Bone marrow (tissue), 2 donors: ENCODE measurements at places on chromosomes 2 and 18.

GRCh38 chr2:242063436-242063835 is 193.9 kb downstream of the RTP5 start:
- DNase-seq = no peak

- no peak for DNase-seq
Measured at GRCh38 chr2:89833780-89834117, 1142.3 kb downstream of the RPIA start.

GRCh38 chr2:23745726-23746105 is 181.2 kb downstream of the ATAD2B start:
- no peak for DNase-seq

DNA sequence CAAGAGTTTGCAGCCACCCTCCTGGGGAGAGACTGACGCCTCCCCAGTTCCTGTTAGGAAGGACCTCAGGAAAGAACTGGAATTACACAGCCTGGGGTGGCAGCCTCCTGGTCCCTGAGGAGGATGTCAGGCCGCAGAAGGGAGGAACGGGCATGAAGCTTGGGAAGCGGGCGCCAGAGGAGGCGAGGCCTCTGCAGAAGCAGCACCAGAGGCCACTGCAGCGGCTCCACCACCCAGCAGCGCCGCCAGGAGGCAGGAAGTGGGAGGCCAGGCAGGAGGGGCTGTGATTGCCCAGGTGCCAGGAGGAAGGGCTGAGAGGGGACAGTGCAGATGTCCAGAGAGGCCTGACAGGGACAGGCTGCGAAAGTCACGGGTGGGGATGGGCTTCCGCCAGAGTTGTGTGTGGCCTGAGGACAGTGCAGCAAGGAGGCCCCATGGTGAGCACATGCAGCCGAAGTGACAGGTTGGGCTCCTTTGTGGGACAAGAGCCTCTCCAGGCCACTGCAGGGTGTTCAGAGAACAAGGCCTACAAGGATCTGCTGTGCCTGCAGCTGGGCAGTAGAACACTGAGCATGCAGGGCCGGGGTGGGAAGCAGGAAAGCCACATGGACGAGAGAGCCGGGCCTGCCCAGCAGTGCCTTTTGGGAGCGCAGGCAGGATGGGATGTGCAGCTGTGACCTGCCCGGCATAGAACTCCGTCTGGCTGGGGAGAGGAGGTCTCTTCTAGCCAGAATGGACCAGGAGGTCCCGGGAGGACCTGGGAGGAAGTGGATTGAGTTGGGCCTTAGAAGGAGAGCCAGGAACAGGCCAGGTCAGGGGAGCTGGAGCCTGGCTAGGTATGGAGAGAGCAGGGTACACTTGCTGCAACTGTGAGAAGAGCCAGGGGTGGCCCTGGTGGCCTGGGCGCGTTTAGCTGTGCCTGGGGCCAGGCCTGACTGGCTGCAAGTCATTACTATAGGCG is 39.1 kb upstream of the ALPP start:
- DNase-seq = no peak

DNA sequence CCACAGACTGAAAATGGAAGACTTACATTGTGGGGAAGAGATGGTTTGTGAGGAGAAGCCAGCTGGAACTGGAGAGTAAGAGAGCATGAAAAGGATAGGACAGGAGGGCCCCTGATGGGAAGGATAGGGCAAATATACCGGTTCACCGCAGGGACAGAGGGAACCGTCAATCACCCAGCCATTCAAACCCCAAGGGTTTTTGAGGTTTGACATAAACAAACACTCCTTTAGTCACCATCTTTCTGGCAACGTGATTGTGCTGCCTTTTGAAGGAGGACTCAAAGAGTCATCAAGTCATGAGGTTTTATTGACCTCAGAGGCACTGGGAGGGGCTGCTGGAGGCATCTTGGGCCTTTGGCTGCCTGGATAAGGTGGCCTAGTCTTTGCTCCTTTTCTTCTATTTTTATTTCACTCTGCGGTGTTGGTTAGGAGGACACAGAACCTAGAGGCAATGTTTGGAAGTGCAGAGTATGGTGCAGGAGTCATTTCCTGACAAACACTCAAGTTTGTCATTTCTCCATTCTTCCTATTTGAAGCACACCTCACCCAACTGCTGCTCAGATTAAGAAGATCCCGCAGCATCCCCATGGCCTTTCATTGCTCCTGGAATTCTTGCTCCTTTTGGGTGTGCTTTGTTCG is 487.3 kb upstream of the SPRED2 start:
- DNase-seq = no peak

GRCh38 chr2:203973000-203973399 is 36.4 kb downstream of the ICOS start:
- no peak for DNase-seq

DNA sequence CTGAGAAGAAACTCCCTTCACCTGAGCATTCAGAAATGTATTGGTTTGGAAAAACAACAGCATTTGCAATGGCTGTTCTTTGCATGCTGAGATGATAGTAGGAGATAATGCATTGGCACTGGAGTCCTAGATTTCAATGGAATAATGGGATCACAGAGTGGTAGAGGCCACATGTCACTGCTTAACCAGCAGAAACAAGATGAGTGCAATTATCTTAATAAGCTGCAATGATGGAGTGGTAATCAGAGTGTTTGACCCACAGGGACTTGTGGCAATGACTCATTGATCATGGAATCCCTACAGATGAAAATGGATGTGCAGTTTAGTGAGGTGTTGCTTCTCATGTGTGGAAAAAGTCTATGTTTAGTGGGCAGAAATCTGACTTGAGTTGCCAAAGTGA is 218.8 kb upstream of the ZEB2 start:
- DNase-seq = no peak

GRCh38 chr18:45228796-45229388 is 386.4 kb upstream of the SLC14A2 start:
- DNase-seq = no peak

DNA sequence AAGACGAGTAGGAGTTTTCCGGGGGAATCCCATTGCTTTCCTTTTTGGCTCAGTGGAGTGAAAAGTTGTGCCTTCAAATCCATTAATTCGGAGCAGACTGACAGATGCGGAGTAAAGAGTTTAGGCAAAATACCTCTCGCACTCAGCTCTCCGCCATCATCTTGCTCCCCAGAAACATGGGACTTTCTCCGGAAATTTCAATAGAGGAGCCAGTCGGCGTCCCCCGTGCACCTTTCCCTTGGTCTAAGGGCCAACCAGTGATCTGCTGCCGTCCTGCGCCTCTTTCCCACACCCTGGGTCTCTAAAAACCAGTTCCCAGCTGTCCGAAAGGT is 318 bp downstream of the TYW5 start:
- DNase-seq = no peak

GRCh38 chr2:226657340-226658053 is 142.1 kb downstream of the IRS1 start:
- DNase-seq = no peak

DNA sequence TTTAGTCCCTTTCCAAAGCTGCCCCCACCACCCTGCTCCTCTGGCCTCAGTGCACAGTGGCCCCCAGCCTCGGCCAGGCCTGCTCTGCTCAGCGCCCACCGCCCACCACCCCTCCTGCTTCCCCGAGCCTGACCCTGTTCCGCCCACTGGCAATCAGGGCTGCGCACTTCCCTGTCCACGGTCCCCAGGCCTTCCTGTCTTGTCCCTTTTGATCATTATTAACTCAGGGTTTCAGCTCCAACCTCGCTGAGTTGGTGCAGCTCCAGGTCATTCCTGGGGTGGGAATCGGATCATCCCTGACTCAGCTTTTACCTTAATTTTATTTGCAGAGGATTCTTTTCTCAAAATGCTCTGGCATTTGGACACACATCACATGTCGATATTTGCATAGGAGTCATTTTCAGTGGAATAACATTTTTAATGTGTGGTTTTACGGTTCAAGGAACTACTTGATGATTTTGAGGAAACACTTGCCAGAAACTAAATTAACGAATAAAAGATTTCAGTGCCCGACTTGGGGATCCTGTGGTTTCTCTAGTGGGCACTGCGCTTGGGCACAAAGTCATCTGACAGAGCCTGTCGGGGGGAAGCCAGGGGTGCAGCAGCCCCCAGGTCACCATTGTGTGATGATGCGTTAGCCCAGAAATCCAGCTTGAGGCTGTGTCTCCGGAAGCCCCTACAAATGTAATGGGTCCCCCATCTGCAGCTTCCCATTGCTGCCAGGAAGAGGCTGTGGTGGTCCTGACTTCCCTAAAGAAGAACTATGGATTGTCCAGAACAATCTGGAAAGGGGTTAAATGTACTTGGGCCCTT is 1.0 kb upstream of the ESPNL start:
- DNase-seq = no peak

- DNase-seq = no peak
Measured at GRCh38 chr2:39954346-39954745, 175.3 kb upstream of the THUMPD2 start.

- DNase-seq = no peak
Measured at GRCh38 chr2:42032224-42032620, 15.6 kb upstream of the PKDCC start.

DNA sequence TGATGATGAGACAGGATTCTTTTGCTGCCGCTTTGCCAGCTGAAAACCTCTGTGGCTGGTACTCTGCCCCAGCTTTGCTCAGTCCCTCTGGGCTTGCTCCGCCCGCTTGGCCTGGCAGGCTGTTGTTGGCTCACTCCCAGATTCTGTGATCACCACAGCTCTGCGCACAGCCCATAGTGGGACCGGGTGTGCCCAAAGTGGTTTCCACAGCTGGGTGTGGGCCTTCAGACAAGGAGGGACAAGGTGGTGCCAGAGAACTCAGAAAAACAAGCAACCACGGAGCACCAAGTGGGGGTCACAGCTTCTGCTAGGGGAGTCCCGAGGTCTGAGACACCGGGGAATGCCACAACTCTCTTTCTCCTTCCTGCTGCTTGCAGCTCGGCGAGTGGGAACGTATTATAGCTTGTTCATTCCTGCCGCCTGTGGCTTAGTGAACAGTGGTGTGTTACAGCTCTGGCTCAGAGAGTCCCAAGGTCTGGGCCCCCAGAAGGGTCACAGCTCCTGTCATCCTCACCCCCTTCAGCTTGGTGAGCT is 9.2 kb upstream of the KYNU start:
- no peak for DNase-seq

DNA sequence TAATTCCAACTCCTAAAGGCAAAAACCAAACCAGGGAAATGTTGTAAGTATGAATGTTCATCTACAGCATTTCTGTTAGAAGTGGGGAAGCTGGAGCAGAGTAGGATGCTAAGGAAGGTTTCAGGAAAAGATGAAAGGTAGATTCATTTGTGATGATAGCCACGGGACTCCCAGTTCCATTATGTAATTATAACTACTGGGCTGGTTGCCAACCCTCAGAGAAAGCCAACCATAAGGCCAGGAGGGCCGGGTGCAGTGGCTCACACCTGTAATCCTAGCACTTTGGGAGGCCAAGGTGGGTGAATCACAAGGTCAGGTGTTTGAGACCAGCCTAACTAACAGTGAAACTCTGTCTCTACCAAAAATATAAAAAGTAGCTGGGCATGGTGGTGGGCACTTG is 288.9 kb upstream of the ETAA1 start:
- no peak for DNase-seq

DNA sequence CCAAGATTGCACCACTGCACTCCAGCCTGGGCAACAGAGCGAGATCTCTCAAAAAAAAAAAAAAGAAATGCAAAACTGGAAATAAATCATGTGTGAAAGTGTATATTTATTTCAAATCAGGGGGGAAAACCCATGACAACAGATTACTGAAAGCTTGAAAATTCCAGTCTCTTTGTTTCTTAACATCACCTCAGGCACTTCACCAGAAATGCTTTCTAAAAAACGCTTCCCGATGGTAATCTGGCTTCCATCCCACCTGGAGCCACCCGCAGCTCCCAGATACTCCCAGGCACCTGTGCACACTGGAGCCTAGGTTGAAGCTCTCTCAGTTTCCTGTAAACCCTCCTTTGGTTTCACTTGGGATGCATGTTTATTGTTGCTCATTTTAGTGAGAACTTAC is 7.2 kb upstream of the ITGB6 start:
- DNase-seq = no peak
